ENCODE measurements at places on chromosomes 5 and 9. TPM values are rescaled to one million over a fixed set of nuclear protein-coding genes. Genes with fewer than 3 reads are reported as not detected.

The ERAP2 gene
- 5.6 TPM for total RNA-seq

The PLPP6 gene
- total RNA-seq = 7.2 TPM

The C5orf24 gene
- total RNA-seq = 48.3 TPM

The LRRC14B gene
- total RNA-seq = under 0.01 TPM

The MOB3B gene
- total RNA-seq = under 0.01 TPM

All from osteoblast (primary cell).